ENCODE measurements at places on chromosomes 4 and X.

DNA sequence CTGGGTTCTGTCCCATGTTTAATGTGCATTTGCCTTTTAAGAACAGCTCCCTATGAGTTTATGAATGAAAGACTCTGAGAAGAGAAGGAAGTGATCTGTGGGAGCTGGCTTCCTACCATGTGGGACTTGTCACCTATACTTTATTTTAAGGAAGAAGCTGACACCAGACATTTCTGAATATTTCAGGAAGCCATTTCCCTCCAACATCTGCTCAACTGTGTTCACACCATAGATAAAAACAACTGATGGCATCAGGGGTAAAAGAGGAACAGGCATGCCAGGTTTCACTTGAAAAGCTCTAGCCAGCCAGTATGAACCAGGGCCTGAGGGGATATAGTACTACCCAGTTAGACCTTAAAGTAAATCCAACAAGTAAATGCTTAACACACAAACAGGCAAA, 116.0 kb downstream of the COL4A6 start:
- no peak for DNase-seq

DNA sequence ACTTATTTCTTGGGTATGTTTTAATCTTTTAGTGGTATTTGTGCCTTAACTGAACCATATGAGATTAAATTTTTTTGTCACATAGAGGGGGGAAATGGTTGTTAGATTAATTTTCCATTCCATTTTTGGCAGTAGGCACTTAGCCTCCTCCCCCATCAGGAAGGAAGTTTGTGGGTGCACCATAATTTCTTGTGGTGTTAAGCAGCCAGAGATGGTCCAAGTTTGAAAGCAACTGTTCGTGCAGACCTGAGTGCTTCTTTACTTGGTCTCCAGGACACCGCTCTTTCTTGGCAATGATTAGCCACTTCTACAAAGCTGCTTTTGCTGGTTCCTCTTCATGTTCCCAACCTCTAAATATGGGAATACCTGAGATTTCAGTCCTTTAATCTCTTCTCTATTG, 92.7 kb upstream of the RPL34 start:
- DNase-seq = no peak

GRCh38 chr4:156633847-156634246, 337.8 kb downstream of the PDGFC start:
- DNase-seq = no peak

GRCh38 chr4:165048170-165048569, 5.5 kb upstream of the TRIM75 start:
- DNase-seq = no peak

GRCh38 chrX:21305799-21306336, 68.3 kb upstream of the CNKSR2 start:
- no peak for DNase-seq

- DNase-seq = no peak
Observed at GRCh38 chr4:7037425-7037824, 5.7 kb upstream of the TADA2B start.

GRCh38 chrX:97366237-97366636, 482.5 kb downstream of the RPA4 start:
- DNase-seq = no peak

GRCh38 chrX:155143959-155144548, 72.2 kb upstream of the VBP1 start:
- DNase-seq = no peak

DNA sequence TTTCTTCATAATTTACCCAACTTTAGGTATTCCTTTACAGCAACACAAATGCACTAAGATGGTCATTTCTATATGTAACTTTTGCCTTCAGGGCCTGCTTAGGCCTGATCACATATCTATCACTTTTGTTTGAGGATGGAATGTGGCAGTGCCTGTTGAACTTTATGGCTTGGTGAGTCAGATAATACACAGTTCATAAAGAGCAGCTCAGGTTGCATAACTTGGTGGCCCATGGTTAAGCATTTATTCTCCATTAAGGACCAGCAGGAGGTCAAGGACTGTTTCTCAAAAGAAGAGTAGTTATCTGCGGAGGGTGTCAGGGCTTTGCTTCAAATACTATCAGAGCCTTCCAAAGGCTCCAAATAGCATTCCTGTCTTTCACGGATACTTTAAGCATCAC, 124.1 kb upstream of the PDHA2 start:
- no peak for DNase-seq

GRCh38 chr4:132266374-132266773, 882.7 kb upstream of the PCDH10 start:
- no peak for DNase-seq

DNA sequence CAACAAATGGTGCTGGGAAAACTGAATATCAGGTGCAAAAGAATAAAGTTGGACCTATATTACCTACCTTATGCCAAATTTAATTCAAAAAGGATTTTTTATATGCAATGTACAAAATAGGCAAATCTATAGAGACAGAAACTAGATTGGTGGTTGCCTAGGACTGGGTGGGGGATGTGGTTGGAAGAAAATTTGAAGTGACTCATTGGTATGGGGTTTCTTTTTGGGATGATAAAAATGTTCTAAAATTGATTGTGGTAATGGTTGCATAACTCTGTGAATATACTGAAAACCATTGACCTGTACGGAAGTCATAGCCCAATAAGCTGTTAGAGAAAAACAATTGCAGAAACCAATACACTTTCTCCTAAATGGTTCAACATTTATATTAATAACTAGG, 72.1 kb downstream of the COL4A5 start:
- DNase-seq = no peak

DNA sequence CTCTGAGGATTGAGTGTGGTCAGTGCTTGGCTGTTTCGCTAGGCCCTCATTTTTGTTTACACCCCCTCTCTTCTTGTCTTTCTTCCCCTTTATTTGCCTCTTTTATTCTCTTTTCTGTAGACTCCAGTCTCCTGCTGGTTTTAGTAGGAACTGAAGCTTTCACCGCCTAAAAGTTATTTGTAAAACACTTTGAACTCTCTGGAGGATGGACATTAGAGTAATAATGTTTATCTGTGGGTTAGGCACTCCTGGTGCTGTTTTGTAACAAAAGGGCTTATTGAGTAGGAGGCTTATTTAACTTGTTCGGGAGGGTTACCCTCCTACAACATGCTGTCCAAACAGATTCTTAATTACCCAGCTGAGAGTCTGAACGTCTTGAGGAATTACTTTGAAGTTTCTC, 1.6 kb upstream of the ARHGAP10 start:
- no peak for DNase-seq

DNA sequence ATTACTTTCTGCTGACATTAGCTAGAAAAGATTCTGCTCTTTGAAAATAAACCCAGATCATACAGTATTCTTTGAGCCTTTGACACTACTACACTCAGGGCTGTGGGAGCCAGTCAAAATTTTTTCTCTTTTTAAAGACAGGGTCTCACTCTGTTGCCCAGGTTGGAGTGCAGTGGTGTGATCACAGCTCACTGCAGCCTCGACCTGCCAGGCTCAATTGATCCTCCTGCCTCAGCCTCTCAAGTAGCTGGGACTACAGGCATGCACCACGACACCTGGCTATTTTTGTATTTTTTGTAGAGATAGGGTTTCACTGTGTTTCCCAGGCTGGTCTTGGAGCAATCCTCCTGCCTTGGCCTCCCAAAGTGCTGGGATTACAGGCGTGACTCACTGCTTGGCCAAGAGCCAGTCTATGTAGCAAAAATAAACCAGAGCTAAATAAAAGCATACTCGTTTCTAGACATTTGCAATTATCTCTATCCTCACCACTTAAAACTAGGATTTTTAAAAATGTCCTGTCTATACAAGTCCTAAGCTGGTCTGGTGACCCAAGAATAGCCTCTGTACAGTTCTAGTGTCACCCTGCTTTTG, 43.2 kb downstream of the AKAP4 start:
- no peak for DNase-seq

GRCh38 chrX:150270622-150271021, 92.5 kb upstream of the MAMLD1 start:
- no peak for DNase-seq

GRCh38 chr4:122772311-122772710, 39.8 kb downstream of the BBS12 start:
- no peak for DNase-seq

DNA sequence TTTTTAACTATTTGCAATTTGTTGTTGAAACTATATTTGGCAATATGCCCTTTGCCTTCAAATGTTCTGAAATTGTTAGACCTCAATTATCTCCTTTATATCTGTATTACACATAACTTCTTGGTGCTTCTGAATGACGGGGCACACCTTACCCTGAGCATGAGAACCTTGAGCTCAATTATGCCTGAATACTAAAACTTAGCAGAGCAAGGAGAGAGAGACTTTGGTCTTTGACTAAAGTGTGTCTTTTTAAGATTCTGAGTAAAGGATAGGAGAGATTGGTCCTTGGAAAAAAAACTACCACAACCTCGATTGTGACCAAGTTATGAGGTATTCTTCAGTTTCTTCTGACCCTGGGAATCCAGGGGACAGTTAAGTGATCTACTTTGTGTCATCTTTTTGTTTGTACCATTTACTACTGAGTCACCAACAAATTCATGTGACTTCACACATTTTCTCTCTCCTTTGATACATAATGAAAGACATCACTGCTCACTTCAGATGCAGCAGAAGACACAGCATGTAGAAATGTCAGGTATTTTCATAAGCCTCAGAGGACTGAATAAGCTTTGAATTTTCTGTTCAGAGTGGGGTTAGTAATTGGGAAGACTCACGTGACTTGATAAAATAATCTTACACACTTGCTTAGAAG, 51.4 kb downstream of the PTTG2 start:
- DNase-seq = no peak

GRCh38 chrX:15598026-15598425, 2.7 kb downstream of the ACE2 start:
- DNase-seq = no peak

DNA sequence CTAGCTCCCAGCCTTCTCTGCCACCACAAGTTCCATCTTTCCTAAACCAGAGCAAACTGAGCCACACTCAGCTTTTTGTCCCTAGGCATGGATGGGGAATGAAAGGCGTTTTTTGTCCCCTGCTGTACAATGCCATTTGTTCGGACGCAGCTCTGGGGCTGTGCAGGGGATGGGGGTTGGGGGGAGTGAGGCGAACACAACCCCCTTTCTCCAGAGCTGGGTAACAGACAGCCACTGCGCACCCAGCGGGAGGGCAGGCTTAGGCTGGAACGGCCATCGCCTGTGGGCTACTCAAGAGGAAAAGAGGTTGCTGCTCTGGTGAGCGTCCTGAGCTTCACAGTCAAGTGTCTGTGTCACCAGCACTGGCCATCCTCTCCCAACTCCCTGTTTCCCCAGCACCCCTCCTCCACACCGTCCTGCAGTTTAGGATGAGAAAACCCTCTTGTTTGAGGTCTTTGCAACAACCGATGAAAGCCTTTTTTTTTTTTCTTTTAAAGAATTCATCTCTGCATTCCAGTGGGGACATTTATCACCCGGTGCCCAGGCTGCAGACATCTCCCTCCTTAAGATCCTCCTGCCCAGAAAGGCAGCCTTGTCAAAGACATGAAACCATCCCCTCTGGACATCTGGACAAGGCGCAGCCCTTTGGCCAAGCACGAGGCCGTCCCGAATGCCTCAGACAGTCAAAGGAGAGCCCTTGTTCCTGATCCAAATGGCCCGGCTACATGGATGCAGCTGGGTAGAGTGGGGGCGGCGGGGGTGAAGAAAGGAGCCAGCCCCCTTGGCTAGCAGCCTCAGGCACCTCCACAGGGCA, 419.6 kb downstream of the BCOR start:
- no peak for DNase-seq

DNA sequence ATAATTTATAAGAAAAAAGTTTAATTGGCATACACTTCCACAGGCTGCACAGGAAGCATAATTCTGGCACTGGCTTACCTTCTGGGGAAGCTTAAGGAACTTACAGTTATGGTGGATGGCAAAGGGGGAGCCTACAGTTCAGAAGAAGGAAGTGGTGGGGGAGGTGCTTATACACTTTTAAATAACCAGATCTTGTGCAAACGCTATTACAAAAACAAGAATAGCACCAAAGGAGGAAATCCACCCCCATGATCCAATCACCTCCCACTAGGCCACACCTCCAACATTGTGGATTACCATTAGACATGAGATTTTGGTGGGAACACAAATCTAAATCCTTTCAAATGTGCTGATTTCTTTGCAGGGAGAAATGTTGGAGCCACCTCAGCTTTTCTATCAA, 287.7 kb downstream of the CPXCR1 start:
- no peak for DNase-seq

- no peak for DNase-seq
Observed at GRCh38 chrX:22958250-22958649, 41.5 kb upstream of the DDX53 start.

- no peak for DNase-seq
Observed at GRCh38 chr4:97104666-97105065, 1038.6 kb downstream of the STPG2 start.

DNA sequence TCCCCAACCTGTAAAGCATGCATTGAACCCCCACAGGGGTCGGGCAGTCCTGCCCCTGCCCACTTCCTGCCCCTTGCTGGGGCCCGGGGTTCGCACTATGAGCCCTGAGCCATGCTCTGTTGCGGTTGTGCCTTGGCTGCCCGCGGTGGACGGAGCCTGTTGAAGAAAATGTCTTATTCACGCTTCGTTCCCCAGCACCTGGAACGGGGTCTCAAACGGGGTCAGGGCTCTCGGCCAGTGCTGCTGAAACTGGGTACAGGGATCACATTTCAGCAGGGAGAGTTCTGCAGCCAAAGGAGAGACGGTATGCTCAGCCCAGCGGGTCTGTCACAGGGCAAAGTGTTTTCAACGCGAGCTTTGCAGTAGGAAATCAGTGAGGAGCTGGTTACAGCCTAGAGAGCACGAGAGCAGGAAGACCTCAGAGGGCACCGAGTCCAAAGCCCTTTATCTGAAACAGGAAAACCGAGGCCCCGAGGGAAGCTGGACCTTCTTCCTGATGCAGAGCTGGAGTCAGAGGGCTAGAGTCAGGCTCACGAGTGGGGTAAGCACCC, 46.3 kb upstream of the AFAP1 start:
- DNase-seq = no peak

DNA sequence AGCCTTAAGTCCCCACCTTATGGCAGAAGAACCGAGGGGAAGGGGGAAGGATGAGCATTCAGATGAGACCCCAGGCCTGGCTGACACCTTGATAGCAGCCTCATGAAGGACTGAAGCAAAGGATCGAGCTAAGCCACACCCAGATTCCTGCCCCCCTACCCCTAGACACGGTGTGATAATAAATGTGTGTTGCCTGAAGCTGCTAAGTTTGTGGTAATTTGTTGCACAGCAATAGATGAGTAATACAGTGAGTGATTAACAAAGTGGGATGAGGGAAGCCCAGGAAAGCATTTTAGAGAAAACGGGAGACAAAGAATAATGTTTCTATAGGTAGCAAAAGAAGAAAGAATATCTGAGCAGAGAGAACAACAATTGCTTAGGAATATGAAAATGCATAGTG, 404.2 kb downstream of the MID1IP1 start:
- DNase-seq = no peak

DNA sequence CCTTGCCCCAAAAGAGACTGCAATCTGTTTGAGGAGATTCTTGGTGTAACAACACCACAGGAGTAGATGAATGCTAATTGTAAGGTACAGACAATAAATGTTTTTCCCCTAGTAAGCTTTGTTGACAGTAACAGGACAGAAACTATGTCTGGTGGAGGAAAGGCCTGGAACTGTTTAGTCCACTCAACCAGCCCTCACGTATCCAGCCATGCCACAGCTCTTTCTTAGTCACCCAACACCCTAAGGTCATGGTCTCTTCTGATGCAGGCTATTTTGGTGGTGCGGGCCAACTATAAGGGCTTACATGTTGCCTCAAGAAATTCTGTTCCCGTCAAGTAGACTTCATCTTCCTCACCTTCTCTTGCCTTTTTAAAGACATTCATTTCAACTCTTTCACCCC, 75.9 kb upstream of the GAB1 start:
- no peak for DNase-seq
